ENCODE measurements at places on chromosomes 16 and 17.

- no peak for DNase-seq
Measured at GRCh38 chr17:62868008-62868407, 59.9 kb upstream of the MARCHF10 start.

DNA sequence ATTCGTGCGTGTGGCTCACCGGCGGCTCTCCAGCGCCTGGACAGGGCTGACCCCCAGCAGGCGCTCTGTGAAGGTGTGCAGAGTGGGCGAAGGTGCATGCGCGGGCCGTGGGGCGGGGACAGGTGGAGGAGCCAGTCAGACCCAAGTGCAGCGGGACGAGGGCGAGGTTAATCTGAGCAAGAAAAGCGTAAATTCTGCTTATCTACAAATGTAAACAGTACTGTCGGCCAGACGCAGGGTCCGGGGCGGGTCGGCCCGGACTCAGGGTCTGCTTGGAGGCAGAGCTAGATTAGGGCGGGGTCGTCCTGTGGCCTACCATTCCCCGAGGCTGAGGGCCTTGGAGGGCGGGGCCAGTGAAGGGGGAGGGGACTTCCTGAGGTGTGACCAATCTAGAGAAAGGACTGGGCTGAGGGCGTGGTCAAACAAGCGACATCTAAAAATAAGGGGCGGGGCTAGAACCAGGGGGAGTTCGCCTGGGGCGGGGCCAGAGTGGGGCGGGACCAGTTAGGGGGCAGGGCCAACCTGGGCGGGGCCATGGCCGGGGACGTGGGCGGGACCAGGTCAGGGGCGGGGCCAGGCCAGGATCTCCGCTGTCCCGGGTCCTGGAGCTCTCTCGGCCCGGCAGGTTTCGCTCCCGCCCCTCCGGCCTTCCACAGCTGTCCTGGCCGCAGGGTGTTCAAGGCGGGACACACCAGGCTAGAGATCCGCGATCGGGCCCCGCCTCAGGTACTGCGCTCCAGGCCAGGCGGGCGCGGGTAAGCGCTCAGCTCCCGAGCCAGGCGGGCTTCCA lies at the start of gene SEC14L5:
Gene SEC14L5 (plus strand): TSS at position 611 of the 790 bp plus-strand sequence. CDS start 994 bp downstream, outside the sequence.
- DNase-seq: peak; percentile 98

GRCh38 chr16:72409423-72409822 lies 237.5 kb upstream of the PMFBP1 start:
- no peak for DNase-seq

DNA sequence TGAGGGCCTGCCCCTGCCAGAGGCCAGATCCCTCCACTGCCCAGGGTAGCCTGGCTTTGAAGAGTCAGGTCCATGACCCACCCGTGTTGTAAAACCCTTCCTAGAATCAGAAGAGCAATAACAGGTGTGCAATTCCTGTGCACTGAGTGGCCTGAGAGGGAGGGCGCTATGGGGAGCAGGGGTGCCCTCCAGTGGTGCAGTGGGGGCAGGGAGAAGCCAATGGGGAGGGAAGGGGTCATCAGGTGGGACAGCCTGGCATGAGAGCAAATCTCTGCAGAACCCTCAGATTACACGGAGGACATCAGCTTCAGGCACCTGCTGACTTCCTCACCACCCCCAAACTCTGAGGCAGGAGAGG lies 72.9 kb upstream of the ZNF469 start:
- DNase-seq: peak; percentile 4

GRCh38 chr16:13780406-13781168 lies 139.4 kb upstream of the ERCC4 start:
- no peak for DNase-seq

DNA sequence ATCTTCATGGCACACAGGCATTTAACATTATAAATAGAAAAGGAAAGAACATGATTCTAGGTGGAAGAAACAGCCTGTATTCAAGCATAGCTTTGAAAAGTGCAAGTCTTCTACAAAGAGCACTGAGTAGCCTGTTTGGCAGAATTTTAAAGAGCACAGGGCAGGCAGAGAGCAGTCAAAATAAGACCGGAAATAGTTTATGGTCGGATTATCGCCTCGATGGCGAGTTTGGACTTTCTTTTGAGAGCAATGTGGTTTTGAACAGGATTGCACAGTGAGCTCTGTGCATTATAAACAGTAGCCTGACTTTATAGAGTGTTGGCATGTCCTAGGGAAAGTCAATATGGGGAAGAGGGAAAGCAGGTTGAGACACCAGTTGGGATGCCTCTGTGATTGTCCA lies 6.2 kb upstream of the TMEM100 start:
- no peak for DNase-seq

- DNase-seq: no peak
Measured at GRCh38 chr16:17301184-17301583, 169.6 kb downstream of the XYLT1 start.

- no peak for DNase-seq
Measured at GRCh38 chr17:80698297-80698696, 153.7 kb downstream of the RPTOR start.

GRCh38 chr16:51161440-51162195 lies 10.5 kb upstream of the SALL1 start:
- no peak for DNase-seq

GRCh38 chr17:79152110-79152509 lies 77.5 kb downstream of the ENGASE start:
- DNase-seq: no peak

- no peak for DNase-seq
Measured at GRCh38 chr17:29802246-29802645, 127.8 kb downstream of the SSH2 start.

GRCh38 chr17:17362540-17362930 lies 59.4 kb downstream of the NT5M start:
- DNase-seq: no peak

DNA sequence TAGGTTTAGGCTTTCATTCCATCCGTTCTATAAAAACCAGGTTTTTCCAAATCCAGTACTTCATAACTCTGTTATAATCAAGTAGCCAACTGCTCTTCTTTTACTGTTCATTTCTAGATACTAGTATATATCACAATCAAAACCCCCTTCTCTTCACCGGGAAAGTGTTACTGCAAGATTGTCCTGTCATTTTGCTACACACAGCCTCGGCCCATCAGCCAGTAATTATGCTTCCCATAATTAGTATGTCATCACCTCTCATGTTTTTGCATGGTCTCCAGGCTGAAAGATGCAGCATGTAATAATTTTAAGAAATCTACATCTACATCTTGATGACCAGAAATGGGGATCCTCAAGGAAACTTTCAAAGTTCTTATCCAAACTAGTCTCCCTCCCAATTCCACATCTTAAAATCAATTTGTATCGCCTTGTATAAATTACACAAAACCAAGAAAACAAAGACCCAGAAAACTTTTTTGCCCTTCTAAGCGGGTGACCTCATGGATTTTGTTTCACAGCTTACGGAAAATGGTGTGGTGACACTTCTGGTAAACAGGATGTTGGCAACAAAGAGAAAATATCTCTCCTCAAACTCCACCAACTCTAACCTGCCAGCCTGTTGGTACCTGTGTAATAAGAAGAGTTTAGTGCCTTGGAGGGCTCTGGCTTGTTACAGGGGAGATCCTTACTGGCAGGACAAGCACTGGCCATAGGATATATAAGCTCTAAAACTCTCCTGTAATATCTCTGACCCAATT lies 9.3 kb downstream of the TACO1 start:
- DNase-seq: no peak

GRCh38 chr17:28865946-28866752 lies 11.3 kb downstream of the ERAL1 start:
- DNase-seq: peak; percentile 56

- no peak for DNase-seq
Measured at GRCh38 chr16:54027062-54027461, 259.5 kb downstream of the IRX3 start.

DNA sequence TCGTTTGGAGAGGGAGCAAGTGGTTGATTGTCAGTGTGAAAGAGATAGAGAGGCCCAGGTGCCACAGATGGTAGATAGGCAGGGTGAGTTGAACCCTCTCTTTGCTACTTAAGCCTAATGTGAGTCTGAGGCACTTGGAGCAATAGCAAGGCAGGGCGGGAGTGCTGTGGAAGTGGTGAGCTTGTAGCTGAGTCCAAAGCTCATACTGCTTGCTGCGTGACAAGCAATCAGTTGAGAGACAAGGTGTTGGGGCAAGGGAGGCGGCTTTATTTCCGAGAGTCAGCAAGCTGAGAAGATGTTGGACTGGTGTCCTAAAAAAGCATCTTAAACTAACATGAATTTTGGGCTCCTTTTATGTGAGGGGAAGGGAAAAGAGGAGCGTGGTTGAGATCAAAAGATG lies 112.9 kb upstream of the ZKSCAN2 start:
- DNase-seq: no peak

- DNase-seq: no peak
Measured at GRCh38 chr17:75146592-75146991, 7.7 kb downstream of the JPT1 start.

GRCh38 chr16:65099607-65100006 lies 22.3 kb downstream of the CDH11 start:
- no peak for DNase-seq
